CD4-positive, alpha-beta T cell treated with Interleukin-4 for 4 hours (primary cell): ENCODE measurements at places on chromosomes 3 and 15.

DNA sequence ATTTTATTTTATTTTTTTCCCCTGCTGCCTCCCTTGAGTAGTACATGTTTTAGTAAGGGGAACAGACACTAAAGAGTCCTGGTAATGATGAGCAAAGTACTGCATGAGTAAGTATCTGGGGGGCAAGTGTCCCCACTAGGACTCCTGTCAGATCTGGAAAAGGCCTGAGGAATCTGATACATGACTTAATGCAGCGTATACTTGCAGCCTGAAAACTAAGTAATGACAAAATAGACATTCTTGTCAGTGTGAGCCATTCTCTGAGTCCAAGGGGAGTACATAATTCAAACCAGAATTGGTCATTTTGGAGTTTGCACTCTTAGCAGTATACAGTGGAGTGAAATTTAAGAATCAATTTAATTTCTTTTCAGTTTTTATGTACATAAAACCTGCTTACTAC, 27.5 kb downstream of the NXPE3 start:
- no peak for DNase-seq

- DNase-seq, result no peak
Measured at GRCh38 chr15:65529762-65530317, 423 bp upstream of the HACD3 start.

- DNase-seq, result peak; percentile 82
Measured at GRCh38 chr3:186519021-186519658, 25.0 kb downstream of the CRYGS start.

DNA sequence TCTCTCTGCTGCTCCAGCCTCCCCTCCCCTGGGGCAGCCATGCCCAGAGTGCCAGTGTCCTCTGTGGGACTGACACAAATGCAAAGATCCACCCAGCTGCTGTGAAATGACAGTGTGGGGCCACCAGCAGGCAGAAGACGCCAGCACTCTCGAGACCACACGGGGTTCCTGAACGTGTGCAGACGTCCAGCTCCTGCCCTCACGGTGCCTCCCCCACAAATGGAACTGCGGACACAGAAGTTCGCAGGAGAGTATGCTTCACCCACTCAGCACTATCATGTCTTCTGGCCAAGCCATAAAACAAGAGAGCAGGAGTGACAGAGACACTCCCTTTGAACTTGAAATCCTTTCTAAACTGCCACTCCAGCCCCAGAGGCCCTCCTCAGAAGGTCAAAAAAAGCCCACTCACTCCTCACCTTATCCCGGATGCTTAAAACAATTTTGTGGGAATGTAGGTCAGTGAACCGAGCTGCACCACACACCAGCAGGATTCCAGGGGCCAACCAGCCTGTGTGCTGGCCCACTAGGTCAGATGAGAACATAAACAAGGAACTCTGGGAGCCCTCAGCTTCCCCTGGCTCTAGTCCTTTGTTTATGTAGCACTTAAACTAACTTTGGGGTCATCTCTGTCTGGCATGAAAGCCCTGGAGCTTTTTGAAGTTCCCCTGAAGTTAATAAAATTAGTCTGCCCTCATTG, 112.6 kb downstream of the DNAJB8 start:
- no peak for DNase-seq

- no peak for DNase-seq
Measured at GRCh38 chr15:81074773-81075172, 59.3 kb upstream of the CFAP161 start.

GRCh38 chr3:66153481-66154443, 67.0 kb upstream of the SLC25A26 start:
- no peak for DNase-seq

- DNase-seq, result no peak
Measured at GRCh38 chr3:127690823-127691452, 18.2 kb downstream of the ABTB1 start.

- peak; percentile 53 for DNase-seq
Measured at GRCh38 chr15:89329329-89330084, 5.1 kb downstream of the POLG start.

GRCh38 chr3:133997871-133998635, 31.7 kb downstream of the SLCO2A1 start:
- DNase-seq, result no peak

DNA sequence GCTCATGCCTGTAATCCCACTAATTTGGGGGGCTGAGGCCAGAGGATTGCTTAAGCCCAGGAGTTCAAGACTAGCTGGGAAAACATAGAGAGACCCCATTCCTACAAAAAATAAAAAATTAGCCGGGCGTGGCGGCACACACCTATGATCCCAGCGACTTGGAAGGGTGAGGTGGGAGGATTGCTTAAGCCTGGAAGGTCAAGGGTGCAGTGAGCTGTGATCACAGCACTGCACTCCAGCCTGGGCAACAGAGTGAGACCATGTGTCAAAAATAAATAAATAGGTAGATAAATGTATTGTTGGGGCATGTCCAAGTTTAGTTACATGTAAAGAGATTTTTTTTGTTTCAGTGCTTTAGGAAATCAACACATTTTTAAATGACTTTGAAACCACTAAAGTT, 36.4 kb downstream of the SLC12A1 start:
- no peak for DNase-seq

GRCh38 chr3:49500732-49501609, 30.9 kb downstream of the DAG1 start:
- no peak for DNase-seq

GRCh38 chr3:34683851-34684250, 885.4 kb downstream of the PDCD6IP start:
- no peak for DNase-seq

DNA sequence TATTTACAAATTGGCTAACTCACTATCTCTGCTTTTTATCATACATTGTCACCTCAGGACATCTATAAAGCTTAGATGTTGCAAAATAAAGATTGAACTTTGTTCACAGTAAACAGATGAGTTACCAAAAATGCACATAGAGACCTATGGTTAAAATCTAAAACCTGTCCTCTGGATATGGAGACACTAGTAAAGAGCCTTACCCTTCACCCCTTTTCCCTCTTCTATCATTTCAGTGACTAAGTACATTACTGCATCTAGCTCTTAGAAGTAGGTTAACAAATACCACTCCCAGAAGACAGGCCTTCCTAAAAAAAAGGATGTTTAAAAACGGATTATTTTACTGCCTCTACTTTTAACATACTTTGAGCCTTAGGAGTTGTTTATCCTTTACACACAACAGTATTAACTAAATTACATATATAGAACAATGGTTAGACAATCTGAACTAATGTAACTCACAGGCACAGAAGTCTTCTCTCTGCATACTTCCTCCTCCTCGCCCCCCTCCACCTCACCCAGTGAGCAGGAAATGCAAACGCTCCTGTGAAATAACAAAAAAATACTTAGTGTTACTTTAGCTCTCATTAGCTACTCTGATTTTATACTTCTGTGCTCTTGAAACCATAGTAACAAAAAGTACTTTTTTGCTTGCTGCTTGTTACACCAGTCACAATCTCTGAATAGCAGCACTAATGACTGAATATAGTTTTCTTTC, 23.3 kb downstream of the IREB2 start:
- DNase-seq, result peak; percentile 52

DNA sequence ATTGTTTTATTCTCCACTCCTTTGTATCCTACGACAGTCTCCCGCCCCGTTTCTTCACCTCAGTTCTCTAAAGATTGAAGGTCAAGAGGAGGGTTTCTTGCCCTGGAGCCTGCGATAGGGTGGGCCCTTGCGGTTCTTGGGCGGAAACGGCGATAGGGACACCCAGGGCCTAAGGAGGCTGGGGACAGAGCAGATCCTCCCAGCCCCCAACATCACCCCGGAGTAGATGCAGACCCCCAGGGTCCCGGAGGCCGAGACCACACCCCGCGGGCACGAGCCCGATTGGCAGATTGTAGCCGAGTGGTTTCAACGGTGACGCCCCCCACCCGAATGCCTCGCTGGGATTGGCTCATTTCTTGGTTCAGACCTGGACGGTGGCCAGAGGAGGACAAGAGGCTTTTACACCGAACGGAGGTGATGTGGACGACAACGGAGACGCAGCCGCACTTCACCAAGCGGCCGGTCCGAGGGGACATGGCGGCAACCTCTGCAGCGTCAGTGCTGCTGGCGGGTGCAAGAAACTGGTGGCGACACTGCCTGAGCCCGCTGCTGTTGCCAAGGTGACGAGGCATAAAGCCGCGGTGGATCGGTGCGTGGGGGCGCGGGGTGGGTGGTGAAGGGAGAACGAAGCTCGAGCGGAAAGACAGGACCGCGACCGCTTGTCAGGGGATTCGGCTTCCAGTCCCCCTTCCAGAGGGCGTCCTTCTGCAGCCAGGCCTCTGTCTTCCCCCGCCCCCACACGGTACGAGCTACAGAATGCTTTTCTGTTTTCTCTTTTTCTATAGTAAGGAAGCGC, 19.0 kb upstream of the MCF2L2 start:
- peak; percentile 78 for DNase-seq

GRCh38 chr15:57769266-57769665, 62.8 kb downstream of the POLR2M start:
- DNase-seq, result no peak

DNA sequence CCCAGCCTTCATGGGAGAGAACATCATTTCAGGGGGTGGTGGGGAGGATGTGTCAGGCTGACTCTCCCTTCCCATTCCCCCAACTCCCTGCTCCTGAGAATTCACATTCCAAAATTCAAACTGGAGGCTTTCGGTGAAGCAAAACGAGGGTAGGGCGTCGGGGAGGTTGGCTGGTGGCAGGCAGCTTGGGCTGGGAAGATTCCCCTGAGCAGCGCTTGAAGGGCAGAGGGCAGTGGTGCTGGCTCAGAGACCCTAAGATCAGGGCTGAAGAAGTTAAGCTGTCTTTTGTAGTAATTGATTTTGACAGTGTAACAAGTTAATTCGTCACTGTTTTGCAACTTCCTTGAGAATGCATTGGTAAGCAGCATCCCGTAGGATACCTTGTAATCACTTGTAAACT, 187.8 kb downstream of the RAB11A start:
- no peak for DNase-seq

DNA sequence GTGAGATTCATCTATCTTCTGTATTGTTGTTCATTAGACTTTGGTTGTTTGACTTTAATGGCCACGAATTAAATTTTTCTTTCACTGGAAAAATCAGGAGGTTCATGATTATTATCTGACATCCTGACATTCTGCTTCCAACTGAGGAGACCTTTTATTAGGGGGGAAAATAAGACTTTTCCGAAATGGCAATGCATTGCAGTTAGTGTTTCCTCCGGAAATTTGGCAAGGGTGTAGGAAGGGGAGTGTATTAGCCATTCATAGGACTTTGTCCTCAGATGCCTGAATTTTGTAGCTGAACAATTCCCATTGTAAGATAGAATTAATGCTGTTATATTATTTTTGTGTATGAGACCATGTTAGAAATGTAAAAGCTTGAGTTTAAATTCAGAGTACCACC, 450.6 kb upstream of the TGFBR2 start:
- no peak for DNase-seq

DNA sequence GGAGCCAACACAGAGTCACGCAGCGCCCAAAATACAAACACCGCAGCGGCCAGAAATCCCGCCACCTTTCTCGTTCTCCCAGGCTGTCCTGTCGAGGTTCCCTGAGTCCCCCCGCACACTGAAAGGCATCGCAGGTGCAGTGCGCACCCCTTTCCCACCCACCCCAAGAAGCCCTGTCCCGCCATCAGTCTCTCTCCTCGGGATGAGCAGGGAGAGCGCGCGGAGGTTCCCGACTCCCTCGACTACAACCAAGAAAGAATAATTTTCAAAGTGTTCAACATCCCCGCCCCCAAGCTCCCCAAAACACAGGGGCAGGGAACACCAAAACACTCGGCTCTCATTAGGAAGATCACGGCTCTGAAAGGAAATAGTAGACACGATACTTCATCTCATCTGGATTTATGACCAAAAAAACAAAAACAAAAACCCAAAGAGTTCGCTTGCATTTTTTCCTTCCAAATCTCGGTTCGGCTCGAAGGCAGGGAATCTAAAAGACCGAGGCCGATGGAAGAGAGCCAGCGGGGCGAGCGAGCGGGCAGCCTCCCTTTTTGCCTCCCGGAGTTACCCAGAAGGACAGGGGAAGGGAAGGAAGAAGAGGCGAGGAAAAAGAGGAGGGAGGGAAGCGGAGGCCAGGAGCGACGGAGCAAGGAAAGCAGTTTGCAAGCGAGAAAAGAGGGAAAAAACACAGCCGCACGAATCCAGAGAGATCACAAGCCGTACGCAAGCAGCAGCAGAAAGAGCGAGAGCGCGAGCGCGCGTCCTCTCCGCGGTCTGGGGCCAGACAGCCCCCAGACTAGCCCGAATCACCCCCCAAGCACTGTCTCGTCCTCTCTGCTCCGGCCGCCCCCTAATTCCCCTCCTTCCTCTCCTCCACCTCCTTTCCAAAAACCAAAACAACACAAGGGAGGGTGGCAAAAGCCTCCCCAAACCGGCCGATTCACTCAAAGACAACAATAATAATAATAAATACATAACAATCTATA, 808 bp downstream of the BCL6 start:
- DNase-seq, result peak; percentile 57

DNA sequence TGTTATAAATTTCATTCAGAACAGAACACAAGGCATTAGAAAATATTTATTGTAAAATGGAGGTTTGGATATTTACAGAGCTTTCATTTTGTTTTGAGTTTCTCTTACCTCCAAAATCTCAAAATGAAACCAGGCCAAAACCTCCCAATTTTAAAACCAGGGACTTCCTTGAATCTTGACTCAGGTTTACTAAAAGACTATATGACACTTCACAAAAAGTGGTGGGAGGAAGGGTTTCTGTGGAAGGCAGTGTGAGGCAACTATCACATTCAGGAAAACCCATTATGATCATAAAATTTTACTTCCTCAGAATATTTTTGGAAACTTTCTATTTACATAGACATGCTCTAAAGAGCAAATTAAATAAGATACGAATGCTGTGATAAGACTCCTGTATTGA, 205.8 kb upstream of the EOMES start:
- DNase-seq, result no peak

GRCh38 chr3:197942956-197943556, 6.9 kb upstream of the RPL35A start:
- peak; percentile 58 for DNase-seq

- DNase-seq, result no peak
Measured at GRCh38 chr3:108403686-108404345, 106.6 kb downstream of the MYH15 start.

DNA sequence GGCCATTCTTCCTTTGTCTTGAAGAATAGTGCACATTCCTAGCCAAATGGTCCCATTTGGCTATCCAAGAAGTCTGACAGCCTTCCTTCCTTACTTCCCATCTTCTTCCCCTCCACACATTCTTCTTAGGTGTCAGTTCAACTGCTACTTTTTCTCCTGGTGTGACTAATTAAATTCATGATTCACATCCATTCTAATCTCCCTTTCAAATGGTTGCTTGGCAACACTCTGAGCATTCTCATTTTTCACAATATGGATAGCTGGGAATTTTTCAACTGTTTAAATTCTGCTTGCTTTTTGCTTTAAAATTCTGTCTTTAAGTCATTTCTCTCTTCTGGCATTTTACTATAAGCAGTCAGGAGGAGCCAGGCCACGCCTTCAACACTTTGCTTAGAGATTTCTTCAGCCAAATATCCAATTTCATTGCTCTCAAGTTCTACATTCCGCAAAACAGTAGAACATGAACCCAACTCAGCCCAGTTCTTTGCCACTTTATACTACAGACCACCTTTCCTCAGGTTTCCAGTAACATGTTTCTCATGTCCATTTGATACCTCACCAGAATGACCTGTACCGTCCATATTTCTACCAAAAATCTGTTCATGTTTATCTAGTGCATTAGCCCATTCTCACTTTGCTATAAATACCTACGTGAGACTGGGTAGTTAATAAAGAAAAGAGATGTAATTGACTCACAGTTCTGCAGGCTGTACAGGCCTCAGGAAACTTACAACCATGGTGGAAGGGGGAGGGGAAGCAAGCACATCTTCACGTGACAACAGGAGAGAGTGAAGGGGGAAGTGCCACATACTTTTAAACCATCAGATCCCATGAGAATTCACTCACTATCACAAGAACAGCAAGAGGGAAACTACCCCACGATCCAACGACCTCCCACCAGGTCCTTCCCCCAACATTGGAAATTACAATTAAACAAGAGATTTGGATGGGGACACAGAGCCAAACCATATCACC, 31.9 kb upstream of the MCF2L2 start:
- no peak for DNase-seq
